Forelimb muscle (tissue), 1 donor: ENCODE measurements at places on chromosomes 12 and 14. TPM values are rescaled to one million over a fixed set of nuclear protein-coding genes. Genes with fewer than 3 reads are reported as not detected.

The STAB2 gene
- polyA plus RNA-seq = 3.9 TPM

GRCh38 chr14:51333901-51334521 is 94.0 kb downstream of the TMX1 start:
- DNase-seq = no peak

The APOLD1 gene
- polyA plus RNA-seq = 7.3 TPM

The PKP2 gene
- polyA plus RNA-seq = 6.7 TPM

- DNase-seq = no peak
Observed at GRCh38 chr12:132305991-132306884, 23.2 kb downstream of the GALNT9 start.

- DNase-seq = no peak
Observed at GRCh38 chr12:2804393-2805142, 7.9 kb upstream of the ITFG2 start.

The FAM216A gene
- 15.1 TPM for polyA plus RNA-seq

DNA sequence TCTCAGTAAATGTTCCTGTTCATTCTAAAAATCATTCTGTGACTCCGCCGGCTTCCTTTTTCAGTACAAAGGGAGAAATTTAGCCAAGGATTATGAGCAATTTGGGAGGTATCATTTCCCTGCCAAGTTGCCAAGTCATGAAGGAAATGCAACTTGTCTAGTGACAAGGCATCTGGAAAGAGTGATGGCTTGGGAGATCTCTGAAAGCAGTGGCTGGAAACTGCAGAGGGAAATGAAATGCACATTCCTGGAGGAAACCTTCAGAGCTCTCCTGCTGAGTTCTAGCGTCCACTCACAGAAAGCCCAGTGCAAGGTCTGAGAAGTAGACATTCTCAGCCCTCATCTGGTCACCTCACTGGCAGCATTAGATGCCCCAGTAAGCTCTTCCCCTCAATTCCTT is 91.7 kb downstream of the GALC start:
- no peak for DNase-seq

DNA sequence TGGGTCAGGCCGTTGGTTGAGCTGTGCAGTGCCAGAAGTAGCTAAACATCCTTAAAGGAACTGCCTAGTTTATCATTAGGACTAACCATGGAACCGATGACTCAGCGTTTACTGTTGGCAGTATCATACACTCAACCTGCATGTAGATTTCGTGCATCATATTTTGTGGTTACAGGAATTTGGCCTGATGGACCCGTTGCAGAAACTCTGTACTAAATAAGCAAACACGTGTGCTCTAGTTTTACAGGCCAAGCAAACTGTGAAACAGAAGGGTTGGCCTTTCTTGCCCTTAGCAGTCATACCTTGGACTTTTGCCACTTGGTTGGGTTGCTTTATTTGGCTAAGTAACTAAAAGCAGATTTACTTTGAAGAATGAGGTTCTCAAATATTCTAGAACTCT is 35.6 kb downstream of the DGLUCY start:
- peak; percentile 19 for DNase-seq

DNA sequence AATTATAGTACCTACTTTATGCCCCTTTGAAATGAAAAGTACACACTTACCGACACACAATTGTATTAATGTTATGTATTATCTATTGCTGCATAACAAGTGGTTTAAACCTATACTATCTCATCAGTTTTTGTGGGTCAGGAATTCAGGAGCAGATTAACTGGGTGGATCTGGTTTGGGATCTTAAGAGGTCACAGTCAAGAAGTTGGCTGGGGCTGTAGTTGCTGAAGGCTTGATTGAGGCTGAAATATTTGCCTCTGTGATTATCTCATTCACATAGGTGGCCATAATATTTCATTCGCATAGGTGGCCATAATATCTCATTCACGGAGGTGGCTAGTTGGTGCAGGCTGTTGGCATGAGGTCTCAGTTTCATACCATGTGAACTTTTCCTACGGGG is 5.7 kb downstream of the METTL25 start:
- no peak for DNase-seq

The IGF1 gene
- polyA plus RNA-seq = 33.4 TPM

DNA sequence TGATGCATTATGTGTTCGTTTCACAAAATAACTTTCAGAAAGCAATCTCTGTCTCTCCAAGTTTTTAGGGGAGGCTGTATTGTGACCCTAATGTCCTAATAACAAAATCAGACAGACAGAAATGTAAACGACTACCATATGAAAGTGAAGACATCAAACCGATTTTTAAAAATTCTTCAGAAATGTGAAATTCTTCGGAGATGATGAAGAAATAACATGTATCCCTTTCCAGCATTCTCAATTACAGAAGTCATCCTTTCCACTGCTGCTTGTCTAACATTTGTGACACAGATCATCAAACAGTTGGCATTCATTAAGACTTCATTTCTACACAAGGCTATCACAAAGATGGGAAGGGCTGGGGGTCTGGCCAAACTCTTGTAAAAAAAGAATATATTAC is 41.0 kb downstream of the DMAC2L start:
- no peak for DNase-seq

DNA sequence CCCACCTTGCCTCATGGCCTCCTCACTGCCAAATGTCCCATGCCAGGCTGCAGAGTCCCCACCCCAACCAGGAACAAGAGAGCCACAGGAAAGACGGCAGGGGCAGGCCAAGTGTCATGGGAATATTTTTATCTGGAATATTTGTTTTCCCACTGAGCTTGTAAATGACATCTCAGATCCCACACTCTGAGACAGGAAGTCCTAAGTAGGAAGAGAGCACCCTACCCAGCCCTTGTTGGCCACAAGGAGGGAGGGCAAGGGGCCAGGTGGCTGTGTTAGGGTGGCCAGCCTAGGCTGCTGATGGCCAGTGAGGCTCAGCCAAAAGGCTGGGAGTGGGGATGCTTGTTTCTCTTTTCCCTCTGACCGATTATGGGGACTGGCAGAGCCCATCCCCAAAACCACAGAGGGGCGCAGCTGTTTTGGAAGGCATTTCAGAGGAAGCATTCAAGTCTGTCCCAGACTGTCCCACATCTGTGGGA is 7.7 kb upstream of the MEG3 start:
- no peak for DNase-seq

DNA sequence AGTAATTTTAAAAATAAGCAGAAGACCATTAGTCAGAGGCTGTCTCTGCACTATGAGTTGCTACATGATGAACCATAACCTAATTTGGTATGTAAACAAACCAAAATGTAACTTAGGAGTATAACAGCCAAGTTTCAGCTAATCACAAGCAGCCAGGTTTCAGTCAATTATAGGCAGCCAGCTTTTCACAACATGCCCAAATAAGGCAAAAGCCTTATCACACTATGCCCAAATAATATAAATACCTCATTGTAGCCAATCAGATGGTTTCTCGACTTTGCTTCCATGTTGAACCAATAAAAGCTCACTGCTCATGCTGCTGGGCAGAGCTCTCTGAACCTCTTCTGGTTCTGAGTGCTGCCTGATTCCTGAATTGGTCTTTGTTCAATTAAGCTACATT is 38.6 kb downstream of the GARIN6 start:
- DNase-seq = no peak

- DNase-seq = no peak
Observed at GRCh38 chr12:118357257-118358007, 15.3 kb downstream of the TAOK3 start.

- no peak for DNase-seq
Observed at GRCh38 chr14:68135566-68135965, 316.0 kb downstream of the RAD51B start.

The DENND5B gene
- polyA plus RNA-seq = 20.6 TPM

The PLEK2 gene
- polyA plus RNA-seq = 0.89 TPM

The NINJ2 gene
- polyA plus RNA-seq = 5.5 TPM

- no peak for DNase-seq
Observed at GRCh38 chr12:95118788-95119179, 45.4 kb upstream of the NR2C1 start.

DNA sequence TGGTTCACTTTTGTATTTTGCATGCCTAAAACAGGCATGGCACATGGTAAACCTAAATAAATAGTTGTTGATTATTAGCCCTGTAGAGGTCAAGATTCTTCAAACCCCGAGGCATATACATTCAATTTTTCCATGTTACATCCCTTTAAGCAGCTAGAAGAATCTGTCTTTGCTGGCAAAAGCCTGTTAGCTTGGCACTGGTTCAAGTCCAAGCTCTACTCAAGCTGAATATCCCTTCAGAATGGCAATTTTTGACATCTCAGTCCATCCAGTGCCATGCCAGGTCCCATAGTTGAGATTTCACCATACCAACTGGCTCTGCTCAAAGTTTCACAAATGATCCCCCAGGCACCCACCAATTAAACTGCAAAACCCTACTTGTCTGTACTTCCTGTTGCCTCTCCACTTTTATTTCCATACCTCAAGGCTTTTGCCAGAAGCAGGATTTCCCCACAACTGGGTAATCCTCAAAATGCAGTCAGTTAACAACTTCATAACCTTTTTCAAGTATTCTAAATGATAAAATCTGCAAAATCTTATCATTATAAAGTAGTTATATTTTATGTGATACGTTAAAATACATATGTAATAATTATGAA is 9.0 kb upstream of the DCN start:
- DNase-seq = no peak

GRCh38 chr12:85266356-85266755 is 13.7 kb upstream of the ALX1 start:
- DNase-seq = no peak

The SDR9C7 gene
- polyA plus RNA-seq = 0.46 TPM

DNA sequence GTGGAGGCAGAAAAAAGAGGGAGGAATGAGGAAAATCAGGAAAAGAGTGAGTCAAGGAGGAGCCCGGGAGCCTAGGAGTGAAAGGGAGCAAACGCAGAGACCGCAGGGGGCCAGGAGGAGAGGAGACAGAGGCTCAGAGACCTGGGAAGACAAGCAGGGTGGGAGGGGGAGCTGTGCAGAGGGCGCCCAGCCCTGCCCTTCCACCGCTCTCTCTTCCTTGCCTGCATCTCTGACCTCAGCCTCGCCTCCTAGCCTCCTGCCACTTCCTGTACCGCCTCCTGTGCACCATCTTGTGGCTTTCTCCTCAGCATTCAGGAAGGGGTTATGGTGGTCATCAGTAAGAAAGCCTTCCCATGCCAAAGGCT is 1.3 kb downstream of the CLSTN3 start:
- DNase-seq = no peak

DNA sequence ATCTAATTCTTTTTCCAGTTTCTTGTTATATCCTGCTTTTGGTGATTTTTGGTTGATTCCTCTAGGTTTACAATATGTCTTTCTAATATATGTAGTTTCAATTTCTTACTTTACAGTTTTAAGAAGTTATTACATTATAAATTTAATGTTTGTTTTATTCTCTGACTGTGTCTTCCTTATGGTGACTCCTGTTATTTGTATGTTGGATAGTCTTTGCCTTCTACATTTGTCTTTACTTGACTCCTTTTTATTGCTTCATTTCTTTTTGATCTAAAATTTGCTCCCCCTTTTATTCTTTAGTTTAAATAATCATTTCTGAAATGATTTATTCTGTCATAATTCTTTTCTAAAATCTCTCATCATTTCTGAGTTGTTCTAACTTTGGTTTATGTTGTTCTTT is 125.8 kb downstream of the CCDC91 start:
- DNase-seq = no peak

GRCh38 chr14:101797856-101798255 is 36.3 kb downstream of the PPP2R5C start:
- no peak for DNase-seq

- no peak for DNase-seq
Observed at GRCh38 chr12:846421-846820, 94.0 kb downstream of the WNK1 start.

The DPPA3 gene
- polyA plus RNA-seq = not detected

- DNase-seq = no peak
Observed at GRCh38 chr12:118326991-118327390, 45.7 kb downstream of the TAOK3 start.

DNA sequence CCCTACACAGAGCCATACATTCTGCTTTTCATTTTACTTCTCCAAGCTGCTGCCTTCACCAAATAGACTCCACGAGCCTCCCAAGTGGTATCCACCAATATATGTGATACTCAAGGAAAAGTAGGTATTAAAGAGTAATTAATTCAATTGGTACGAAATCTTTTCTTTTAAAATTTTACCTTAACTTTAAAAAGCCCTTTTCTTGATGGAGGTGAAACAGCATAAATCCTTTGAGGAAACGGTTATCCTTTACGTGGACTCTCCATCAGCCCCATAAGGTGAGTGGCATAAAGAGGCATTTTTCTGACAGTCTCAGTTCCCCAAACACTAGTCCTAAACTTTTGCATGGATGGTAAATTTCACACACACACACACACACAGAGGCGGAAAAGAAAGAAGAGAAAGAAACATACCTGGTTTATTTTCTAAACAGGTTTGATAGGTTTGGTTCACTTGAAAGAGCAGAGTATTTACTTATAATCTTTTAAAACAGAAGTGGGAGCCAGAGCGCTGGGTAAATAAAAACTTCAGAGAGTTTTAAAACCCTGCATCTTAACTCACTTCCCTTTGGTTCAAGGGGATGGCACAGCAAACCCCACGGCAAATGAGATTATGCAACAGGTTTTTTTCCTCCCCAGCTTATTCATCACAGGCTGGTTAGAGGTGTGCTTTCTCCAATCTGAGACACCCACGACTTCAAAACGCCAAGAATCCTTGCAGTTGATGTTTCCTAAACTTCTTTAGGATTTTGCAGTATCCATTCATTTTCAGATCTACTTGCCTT is 1.9 kb downstream of the DUSP16 start:
- DNase-seq = peak; percentile 62

GRCh38 chr12:40055228-40055579 is 50.7 kb downstream of the SLC2A13 start:
- no peak for DNase-seq

- no peak for DNase-seq
Observed at GRCh38 chr12:8709124-8709830, 11.5 kb downstream of the RIMKLB start.

GRCh38 chr12:80129895-80130530 is 30.7 kb downstream of the OTOGL start:
- no peak for DNase-seq

- no peak for DNase-seq
Observed at GRCh38 chr14:53714495-53715192, 242.0 kb downstream of the BMP4 start.

DNA sequence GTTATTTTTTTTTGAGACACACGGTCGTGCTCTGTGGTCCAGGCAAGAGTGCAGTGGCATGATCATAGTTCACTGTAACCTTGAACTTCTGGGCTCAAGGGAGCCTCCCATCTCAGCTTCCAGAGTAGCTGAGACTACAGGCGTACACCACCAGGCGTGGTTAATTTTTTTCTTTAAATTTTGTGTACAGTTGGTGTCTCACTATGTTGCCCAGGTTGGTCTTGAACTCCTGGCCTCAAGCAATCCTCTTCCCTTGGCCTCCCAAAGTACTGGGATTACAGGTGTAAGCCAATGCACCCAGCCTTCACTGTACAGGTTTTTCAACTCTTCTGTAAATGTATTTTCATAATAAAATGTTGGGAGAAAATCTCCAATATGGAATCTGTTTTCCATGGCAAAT is 5.7 kb upstream of the KLC1 start:
- no peak for DNase-seq

- DNase-seq = no peak
Observed at GRCh38 chr14:104870368-104871144, 5.5 kb downstream of the CEP170B start.

The TBX5 gene
- 3.6 TPM for polyA plus RNA-seq
